Neural crest cell (in vitro differentiated cells): ENCODE measurements at places on chromosomes 2 and 18.

DNA sequence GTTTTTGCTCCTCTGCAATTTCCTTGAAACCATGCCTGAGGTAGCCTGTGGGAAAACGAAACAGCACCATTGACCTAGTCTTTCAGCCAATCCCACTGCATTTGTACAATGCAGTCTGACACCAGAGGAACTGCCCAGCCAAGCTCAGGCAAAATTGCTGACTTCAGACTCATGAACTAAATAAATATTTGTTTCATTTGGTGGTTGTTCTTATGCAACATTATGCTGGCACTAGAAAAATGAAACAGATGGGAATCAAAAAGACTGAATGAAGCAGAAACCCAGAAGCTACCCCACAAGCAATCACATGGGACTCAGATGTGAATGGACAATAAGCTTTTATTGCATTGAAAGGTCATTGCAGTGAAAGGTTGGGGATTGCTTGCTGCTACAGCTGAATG, 1.7 kb downstream of the NAT8 start:
- DNase-seq = no peak

DNA sequence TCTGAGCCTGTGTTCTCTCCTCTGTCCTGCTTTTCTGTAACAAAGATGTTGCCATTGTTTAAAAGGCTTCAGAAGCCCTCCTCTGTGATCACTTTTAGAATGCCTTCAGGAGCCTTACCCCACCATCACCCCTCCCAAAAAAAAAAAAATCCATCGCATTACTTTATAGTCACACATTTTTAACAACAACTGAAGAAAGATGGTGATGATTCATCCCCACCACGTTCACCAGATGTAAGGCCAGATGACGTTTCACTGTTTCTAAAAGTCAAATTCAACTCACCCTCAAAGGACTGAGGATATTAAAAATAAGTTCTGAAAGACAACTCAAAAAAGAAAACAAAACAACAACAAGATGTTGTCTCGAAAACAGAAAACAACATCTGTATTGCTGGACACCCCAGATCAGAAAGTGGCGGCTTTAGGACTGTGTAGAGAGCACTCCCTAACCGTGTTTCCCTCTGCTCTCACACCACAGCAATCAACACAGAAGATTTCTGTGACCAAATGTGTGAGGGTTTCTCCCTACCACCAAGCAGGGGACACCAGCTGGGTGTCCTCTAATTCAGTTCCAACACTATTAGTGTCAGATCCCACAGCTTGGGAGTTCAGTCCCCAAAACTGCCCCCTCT, 61.9 kb upstream of the CREB1 start:
- DNase-seq = no peak

DNA sequence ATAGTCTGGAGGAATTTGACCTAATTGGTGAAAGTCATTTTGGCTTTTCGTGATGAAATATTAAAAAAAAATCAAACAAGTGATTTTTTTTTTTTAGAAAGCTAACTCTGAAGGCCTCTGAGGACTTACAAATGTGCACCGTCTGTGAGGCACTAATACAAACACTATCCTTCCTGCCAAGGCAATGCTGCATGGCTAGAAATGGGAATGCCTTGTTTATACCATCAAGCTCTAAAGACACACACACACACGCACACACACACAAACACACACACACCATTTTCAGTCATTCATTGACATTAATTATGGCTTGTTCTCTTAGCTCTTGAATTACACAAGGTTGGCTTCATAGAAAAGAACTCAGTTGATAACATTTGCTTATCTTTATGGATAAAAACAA, 1242.0 kb upstream of the ACVR2A start:
- DNase-seq = no peak

- no peak for DNase-seq
These were observed 26.8 kb downstream of the MRPL35 start for GRCh38 chr2:86226070-86226469.

DNA sequence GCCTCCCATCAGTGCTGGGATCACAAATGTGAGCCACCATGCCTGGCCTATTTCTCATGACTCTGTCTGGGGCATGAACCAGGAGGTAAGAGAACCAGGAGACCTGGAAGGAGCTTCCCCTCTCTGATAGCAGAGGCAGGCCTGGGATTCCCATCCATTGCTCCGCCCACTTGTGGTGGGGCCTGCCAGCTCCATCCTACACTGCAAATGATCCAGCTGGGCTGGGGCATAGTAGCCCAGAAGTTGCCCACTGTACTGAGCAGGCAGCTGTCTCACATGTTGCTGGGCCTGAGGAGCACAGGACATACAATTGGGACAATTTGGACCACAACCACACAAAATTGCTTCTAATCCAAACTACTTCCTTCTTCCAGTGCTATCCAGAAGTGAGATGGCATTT, 91.0 kb downstream of the MARCHF4 start:
- no peak for DNase-seq

DNA sequence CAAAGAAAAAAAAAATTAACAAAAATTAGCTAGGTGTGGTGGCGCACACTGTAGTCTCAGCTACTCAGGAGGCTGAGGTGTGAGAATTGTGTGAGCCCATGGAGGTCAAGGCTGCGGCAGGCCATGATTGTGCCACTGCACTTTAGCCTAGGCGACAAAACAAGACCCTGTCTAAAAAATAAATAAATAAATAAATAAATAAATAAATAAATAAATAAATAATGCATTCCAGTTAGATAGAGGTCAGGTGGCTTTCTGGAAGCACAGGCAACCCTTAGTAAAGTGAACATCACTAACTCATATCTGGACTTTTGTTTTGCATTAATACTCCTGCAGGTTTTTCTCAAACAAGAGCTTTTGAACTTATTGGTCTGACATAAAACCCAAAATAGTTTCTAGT, 206.8 kb downstream of the L3MBTL4 start:
- DNase-seq = no peak
